ENCODE measurements at places on chromosomes 2 and 18.

GRCh38 chr18:29076645-29077044, 899.7 kb upstream of the CDH2 start:
- no peak for DNase-seq

GRCh38 chr2:1609485-1610095, 134.7 kb downstream of the PXDN start:
- no peak for DNase-seq

DNA sequence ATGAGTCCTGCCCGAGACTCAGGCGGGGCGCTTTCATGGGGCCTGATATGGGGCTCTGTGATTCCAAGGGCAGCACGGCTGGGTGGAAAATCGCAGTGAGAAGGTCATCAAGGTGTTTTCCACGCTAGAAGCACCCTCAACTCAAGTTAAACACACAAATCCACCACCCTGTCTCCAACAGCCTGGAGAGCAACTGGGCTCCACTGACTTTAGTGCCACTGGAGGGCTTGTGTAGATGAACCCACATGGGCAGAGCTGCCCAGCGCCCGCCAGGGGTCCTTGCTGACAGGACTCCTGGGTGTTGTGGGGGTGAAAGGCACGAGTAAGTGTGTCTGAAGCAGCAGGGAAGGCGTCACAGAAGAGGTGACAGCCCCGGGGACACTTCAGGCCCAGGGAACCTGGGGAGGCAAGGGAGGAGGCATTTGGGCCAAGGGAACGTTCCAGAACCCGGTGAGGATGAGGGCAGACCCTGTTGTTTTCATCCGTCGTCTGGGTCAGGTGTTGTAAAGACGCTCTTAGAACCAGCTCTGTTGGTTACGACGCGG, 51.8 kb upstream of the CTDP1 start:
- no peak for DNase-seq

DNA sequence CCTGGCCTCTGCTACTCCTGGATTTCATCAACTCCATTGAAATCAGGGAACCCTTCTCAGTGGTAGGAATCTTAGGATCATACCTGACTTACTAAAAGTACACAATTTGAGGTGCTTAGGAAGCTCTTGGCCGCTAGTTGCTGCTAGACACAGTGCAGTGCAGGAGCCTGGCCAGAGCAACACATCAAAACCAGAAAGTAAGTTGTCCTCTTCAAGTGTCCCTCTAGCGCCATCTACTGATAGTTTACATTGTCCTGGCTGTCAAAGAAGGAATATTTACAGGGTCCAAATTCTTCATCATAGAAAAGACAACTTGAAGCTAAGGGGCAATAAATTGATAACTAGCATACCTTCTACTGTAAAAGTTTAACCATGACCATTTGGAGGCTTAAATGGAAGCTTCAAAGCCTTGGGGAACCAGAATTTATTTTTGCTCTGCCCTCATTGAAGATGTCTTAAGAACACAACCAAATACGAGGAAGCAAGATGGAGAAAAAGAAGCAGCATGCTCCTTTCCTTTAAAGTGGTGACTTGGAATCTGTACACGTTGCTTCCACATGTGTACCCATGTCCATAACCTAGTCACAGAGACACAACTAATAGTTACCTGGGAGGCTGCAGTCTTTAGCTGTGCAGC, 889.1 kb upstream of the GCFC2 start:
- no peak for DNase-seq

DNA sequence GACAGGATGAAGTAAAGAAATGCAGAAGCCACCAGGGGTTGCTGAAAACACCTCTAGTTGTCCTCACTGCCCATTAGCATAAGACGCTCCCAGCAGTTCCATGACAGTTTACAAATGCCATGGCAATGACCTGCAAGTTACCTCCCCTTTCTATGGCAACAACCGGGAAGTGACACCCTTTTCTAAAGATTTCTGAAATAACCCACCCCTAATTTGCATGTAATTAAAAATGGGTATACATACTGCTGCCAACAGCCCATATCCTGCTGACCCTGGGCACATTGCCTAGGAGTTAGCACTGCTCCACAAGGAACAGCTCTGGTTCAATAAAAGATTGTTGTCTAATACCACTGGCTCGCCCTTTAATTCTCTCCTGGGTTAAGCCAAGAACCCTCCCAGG, 178.3 kb upstream of the LRATD1 start:
- DNase-seq, result no peak

DNA sequence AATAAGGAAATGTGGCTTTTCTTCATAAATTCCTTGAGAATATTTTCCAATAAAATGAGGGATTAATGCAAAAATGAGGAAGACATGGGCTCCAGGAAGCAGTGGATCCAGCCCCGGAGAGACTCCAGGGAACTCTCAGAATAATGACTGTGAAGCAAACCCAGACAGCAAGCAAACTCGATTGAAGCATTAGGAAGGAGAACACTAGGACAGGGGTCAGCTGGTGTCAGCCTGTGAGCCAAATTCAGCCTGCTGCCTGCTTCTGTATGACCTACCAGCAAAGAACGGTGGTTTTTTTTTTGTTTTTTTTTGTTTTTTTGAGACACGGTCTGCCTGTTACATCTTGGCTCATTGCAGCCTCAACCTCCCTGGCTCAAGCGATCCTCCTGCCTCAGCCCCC, 274.3 kb upstream of the FBXO11 start:
- no peak for DNase-seq

GRCh38 chr2:102417946-102418345, 5.0 kb upstream of the IL18RAP start:
- DNase-seq, result peak; percentile 40

GRCh38 chr2:98658816-98659490, 50.6 kb downstream of the UNC50 start:
- peak; percentile 16 for DNase-seq

GRCh38 chr18:65436430-65436829, 314.4 kb upstream of the CDH7 start:
- no peak for DNase-seq

GRCh38 chr2:151347906-151348305, 9.5 kb upstream of the TNFAIP6 start:
- DNase-seq, result no peak
